ENCODE measurements at places on chromosomes 2 and 18. TPM values are rescaled to one million over a fixed set of nuclear protein-coding genes. Genes with fewer than 3 reads are reported as not detected.
A peak's percentile ranks its signal among the peaks of the same experiment; 100 is the strongest.

- DNase-seq, result no peak
Measured at GRCh38 chr2:190947141-190947540, 66.5 kb downstream of the GLS start.

GRCh38 chr2:86025229-86025820 lies 80.4 kb downstream of the POLR1A start:
- peak; percentile 57 for DNase-seq

DYNAP gene
- not detected for polyA plus RNA-seq

DNA sequence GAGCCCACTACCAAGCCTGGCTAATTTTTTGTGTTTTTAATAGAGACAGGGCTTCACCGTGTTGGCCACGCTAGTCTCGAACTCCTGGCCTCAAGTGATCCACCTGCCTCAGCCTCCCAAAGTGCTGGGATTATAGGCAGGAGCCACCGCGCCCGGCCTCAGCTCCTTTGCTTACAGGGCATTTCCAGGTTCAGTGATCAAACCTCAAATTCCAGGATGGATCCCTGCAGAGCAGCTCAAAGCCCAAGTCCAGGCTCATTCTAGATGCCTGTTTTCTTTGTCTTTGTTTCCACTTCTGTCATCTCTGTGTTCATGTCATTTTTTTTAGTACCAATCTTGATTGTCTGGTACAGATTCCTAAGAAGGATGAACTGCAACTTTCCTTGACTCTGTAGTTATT lies 41.9 kb downstream of the TNFRSF11A start:
- DNase-seq, result no peak

DNA sequence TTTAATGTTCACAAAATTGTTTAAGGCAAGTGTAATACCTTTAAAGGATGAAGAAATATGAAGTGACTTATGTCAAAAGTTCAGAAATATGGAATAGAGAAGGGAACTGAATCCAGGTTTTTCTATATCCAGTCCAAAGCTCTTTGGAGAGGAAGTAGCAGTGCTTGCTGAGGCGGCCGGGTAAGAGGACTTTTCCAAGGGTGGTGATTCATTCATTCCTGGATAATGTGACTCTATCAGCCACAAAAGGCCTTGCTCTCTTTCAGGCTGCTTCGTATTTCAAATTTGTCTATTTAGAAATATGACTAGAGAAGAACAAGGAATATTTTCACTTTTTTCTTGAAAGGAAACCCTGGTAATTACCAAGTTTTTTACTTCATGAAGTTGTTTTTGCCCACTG lies 830.1 kb upstream of the ZEB2 start:
- DNase-seq, result no peak

EFEMP1 gene
- 66.6 TPM for polyA plus RNA-seq

LYPD6B gene
- not detected for polyA plus RNA-seq

DNA sequence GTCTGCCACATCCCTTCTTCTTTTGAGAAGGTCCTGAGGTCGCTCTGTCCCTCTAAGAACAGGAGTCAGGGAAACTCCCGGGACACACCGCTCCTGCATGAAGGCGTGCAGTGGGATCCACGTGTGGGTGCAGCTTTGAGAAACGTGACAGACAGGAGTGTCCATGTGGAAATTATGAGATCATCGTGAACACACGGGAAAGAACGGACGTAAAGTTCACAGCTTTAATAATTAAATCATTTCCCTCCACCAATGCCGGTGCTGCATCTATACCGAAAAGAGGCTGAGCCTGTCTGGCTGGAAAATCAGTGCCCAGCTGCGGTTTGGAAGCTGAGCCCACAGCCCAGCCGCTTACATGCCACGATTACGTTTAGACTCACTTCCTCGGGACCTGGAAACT lies 372.4 kb upstream of the SALL3 start:
- no peak for DNase-seq

GRCh38 chr2:119546447-119546767 lies 2.2 kb downstream of the CFAP221 start:
- DNase-seq, result no peak

Data from A549 (cell line).